ENCODE measurements at places on chromosomes 5 and 9.

DNA sequence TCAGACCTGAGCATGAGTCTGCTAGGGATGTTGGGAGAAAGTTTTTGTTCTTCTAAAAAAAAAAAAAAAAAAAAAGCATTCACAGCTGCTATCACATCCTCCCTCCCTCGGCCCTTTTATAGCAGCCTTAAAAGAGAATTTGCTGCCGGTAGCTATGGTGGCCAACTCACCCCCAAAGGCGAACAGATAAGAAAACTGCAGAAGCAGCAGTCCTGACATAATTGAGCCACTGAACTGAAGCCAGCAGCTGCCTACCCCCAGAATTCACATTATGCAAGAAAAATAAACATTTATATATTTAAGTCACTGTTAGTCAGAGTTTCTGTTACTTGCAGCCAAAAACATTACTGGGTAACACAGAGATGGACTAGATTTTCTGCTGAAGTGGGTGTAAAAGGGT lies 124.3 kb upstream of the SMARCA2 start:
- DNase-seq: no peak

DNA sequence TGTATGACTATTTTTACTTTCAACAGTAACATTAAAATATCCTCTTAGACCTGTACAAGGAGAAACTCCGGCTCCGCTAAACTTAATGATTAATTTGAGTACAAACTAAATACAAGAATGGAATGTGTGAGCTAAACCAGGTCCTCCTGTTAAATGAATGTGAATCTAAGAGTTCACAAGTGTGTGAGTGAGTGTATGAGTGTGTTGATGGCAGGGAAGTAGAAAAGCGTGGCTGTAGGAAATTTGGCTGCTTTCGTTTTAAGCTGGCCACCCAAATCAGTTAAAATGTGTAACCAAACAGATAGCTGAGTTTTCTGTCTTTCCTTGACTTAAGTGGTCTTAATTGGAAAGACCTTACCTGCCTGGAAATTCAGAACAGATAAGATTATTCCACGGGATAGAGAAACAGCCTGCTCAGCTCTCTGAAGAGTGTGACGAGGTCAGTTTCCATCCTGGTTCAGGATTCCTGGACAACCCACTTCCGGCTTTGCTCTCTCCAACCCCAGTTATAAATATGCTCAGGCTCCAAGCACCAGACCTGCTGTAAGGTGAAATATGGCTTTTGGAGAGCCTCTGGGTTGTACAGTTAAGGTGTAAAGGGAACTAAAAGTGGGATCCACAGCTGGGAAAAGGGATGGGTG lies 908.6 kb upstream of the EDIL3 start:
- no peak for DNase-seq

DNA sequence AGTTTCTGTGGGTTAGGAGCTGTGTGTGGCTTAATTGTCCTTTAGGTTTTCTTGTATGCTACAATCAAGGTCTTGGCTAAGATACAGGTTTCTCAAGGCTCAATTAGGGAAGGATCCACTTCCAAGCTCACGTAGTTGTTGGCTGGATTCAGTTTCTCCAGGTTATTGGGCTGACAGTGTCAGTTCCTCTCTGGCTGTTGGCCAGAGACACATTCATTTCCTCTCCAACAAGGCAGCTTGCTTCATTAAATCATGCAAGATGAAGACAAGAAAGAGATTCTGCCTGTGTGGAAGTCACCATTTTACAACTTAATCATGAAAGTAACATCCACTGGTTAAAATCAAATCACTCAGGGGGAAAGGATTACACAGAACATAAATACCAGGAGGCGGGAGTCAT lies 275.7 kb upstream of the KIF2A start:
- no peak for DNase-seq

- DNase-seq: no peak
These were observed 336.6 kb upstream of the PIK3R1 start for GRCh38 chr5:67878933-67879332.

- no peak for DNase-seq
These were observed 240.8 kb downstream of the NPR3 start for GRCh38 chr5:32951878-32952277.

DNA sequence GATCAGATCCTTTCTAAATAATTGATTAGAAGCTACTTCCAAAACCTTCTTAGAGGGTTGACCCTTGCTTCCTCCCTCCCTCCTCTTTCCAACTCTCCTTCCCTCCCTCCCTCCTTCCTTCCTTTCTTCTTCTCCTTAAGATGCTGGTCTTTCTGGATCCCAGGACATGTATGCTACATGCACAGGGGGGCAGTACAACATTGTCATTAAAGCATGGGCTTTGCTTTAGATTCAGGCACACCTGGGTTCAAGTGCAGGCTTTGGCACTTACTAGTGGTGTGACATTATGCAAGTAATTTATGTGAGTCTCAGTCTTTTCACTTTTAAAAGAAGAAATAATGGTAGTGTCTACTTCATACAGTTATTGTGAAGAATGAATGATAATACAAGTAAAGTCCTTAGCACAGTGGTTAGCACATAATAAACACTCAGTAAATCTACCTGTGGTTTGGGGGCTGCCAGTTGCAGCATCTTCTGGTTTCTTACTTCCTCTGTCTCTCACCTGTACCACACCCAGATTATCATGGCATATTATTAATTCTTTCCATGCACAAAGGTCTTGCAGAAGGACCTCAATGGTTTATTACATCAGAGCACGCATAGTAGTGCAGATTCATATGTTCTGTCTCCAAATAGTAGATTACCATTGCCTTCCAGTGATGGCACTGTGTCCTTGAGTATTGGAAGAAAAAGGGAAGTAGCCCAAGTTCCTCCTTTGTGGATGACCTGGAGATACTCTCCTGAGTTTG lies 154.1 kb downstream of the ARHGAP26 start:
- no peak for DNase-seq

DNA sequence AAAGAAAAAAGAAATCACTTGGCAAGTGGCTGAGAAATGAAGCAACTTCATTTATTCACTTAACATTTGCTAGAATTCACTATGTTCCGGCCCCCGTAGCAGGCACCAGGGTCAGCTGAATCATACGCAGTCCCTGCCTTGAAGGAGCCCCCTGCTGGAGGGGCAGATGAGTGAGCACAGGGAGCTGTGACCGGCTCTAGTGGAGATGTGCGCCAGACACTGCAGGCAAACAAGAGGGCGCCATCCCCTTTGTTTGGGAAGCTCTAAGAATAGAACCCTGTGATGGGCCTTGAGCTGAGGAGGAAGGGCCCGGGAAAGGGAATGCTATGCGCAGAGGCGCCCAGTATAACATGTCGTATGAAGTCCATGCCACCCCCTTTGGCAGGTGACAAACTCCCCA lies 20.2 kb upstream of the RPL26L1 start:
- DNase-seq: peak; percentile 46

DNA sequence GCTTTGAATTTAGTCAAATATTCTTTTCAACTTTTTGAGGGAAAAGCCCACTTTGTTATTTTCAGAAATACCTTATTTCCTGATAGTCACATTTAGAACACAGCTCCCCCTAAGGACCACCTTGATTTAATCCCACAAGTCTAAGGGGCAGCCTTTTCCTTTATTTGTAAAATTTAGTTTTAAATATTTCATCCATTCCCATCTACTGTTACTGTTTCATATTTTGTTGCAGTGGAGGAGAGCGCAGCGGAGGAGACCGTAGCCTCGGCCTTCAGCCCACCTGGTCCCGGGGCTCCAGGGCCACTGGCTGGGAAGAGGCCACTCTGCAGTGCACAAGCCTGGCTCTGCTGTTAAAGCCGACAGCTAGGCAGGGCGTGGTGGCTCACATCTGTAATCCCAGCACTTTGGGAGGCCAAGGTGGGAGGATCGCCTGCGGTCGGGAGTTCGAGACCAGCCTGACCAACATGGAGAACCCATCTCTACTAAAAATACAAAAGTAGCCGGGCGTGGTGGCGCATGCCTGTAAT lies 19.6 kb downstream of the LPCAT1 start:
- no peak for DNase-seq

DNA sequence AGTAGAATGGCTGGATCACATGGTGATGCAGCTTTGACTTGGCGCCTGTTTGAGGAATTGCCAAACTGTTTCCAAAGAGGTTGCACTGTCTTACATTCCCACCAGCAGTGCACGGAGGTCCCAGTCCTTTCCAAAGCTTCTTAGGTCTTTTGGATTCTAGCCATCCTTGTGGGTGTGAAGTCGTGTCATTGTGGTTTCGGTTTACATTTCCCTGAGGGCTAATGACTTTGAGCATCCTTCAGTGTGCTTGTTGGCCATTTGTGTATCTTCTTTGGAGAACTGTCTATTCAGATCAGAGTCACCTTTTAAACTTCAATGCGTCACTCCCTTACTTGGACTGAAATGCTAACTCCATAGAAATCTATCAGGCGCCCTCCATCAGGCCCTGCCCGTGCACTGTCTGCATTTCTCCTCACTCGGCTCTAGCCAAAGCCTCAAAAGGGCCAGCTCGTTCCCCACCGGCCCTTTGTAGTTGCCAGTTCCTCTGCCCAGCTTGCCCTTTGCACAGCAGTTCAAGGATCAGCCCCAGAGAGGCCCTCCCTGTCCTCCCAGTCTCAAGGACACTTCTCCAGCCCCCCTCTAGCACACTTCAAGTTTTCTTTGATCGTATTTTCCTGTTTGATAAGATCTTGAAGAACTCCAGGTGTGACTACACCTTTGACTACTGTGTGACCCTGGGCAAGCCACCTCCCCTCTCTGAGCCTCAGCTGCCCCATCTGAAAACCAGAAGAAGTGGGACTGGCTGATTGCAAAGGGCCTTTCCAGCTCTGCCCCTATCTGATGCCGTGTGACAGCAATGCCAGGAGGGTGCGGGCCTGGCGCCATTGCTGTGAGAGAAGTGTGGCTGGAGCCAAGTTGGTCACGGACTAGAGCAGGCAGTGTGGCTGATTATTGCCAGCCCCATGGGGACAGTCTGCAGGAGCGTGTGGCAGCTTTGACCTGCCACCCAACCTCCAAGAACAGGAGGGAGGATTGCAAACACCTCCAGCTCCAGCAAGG lies 5.6 kb downstream of the HRH2 start:
- no peak for DNase-seq

- DNase-seq: no peak
These were observed 395.6 kb downstream of the DMAC1 start for GRCh38 chr9:7403839-7404487.

DNA sequence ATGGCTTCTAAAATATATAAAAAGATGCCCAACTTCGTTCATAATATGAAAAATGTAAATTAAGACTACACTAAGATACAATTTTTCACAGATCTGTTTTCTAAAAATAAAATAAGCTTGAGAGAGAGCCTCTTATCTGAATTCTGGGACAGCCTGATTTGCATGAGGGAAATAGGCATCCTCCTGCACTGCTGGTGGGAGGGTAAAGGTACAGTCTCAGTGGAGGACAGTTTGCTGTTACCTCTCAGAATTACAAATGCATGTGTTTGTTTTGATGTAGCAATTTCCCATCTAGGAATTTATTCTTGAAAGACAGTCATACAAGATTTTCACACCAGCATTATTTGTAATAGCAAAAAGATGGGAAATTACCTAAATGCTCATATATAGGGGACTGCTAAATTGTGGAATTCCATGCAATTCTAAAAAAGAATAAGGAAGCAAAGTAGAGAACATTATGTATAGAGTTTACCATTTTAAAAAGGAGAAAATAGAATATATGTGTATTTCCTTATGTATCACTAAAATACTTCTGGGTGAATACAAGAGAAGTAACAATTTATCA lies 75.7 kb downstream of the ZSWIM6 start:
- DNase-seq: peak; percentile 47

- no peak for DNase-seq
These were observed 265.9 kb upstream of the VLDLR start for GRCh38 chr9:2355697-2355983.

DNA sequence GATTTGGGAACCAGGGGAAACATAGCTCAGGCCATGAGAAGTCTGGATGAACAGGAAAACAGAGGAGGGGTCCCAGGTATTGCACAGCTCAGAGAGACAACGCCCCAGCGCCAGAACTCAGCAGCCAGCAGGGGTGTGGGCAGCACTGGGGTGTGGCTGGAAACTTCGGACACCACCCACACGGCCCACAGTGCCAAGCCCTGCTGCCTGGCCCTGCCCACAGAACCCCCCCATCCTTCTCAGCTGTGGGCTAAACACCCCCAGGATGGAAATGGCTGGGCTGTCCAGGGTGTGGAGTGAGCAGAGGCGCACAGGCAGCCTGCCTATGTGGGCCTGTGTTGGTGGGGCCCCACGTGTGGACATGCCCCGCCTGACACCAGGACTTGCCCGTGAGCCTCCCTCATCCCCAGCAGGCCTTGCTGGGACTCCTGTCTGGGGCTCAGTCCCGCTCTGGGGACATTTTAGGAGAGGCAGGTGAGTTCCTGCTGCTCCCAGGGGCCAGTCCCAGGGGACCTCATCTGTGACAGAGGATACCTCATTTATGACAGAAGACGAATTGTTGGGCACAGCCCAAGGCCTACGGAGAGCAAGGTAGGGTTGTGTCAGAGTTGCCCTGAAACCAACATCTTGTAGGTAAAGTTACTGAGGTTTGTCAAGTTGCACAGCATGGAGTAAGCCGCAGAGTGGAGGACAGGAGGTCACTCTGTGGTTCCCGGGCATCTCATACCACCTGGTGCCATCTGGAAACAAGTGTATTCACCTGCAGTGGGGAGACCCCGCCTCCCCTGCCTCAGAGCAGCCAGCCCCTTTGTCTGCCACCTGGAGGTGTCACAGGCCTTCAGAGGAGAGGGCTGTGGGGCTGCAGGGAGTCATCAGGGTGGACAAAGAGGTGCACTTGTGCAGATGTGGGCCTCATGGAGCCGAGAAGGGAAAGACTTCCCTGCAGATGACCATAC lies 183.2 kb downstream of the AUH start:
- DNase-seq: no peak

DNA sequence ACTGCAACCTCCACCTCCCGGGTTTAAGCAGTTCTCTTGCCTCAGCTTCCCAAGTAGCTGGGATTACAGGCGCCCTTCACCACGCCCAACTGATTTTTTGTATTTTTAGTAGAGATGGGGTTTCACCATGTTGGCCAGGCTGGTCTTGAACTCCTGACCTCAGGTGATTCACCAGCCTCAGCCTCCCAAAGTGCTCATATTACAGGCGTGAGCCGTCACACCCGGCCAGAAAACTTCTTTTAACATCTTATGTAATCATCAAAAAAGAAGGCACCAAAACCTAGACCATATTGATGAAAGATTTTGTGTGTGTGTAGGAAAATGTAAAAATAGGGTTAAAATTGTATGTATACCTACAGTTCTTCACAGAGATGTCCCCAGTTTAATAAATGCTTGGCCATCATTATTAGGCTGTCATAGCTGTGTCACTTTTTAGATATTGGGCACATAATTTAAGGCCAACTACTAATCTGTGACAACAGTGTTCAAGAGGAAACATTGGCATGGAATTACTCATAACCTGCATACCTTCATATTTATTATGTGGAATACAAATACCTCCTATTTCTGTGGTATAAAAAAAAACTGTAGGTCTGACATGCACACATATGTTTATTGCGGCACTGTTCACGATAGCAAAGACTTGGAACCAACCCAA lies 44.4 kb downstream of the RAD50 start:
- DNase-seq: no peak

All from cerebellar cortex (tissue), 1 donor.